ENCODE measurements at places on chromosomes 3 and 15.

DNA sequence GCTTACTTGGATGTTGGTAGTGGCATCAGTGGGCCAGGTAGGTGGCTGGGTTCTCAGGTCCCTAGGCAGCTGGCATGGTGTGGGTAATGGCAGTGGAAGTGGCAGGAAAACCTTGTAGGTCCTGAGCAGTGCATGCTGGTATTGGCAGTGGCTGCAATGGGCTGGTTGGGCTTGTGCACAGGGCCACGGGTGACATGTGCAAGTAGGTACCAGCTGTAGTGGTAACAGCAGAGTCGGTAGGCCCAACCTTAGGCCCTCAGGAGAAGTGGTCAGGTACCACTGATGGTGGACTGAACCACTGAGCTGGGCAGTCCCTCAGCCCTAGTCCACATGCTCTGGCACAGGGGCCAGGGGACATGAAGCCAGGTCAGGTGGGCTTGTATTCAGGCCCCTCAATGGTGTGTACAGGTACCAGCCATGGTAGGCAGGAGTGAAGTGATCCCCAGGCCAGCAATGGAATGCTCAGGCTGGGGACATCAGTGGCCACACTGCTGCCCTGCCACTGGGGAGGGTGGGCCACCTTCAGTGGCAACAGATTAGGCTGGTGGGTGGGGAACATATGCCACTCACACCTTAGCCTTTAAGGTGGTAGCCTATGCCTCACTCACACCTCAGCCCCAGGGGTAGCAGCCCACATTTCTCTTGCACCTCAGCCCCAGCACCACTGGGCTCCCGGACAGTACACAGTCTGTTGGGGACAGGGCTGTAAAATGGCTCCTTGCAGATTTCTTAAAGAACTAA, 118.1 kb downstream of the LRRK1 start:
- no peak for DNase-seq

GRCh38 chr3:107562969-107563529, 40.3 kb downstream of the BBX start:
- DNase-seq, result no peak

DNA sequence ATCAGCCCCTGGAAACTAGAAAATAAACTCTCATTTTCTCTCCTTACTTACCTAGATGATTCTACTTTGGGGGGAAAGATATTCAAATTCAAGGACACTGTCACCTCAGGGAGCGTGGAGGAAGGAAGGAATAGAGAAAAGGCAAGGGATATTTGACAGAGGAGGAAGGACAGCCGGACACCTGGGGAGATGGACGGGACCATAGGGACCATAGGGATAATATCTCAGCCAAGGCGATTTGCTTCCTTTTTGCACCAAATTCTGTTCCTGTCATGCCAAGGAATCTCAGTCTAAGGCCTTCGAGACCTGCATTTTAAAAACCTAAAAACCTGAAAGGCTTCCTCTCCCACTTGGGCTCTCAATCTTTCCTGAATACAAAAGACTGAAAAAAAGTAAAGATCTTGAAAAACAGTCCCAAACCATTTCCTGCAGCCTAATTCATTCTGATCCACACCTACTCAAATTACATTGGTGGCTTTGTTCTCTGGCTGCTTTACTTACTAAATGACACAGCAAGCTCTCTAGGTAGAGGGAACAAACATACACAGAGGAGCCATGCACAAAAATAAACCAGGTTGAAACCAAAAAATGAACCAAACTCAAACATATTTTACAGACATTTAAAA, 73.9 kb upstream of the SLC24A5 start:
- DNase-seq, result no peak

DNA sequence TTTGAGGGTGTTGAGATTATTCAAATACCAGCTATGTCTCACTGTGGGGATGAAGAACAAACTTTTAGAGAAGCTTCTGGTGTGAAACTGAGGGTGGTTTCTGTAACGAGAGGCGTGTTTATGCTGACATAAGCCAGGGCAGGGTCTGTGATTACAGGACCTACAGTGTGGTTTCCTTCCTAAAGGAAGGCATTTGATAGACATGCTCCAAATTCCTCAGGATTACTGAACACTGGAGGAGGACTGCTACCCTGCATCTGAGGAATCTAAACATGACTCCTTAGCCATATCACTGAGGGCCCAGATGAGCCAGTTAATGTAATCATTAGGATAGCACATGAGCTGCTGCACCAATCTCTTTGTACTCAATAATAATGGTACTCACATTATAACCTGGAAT, 328.4 kb upstream of the UMPS start:
- DNase-seq, result no peak

DNA sequence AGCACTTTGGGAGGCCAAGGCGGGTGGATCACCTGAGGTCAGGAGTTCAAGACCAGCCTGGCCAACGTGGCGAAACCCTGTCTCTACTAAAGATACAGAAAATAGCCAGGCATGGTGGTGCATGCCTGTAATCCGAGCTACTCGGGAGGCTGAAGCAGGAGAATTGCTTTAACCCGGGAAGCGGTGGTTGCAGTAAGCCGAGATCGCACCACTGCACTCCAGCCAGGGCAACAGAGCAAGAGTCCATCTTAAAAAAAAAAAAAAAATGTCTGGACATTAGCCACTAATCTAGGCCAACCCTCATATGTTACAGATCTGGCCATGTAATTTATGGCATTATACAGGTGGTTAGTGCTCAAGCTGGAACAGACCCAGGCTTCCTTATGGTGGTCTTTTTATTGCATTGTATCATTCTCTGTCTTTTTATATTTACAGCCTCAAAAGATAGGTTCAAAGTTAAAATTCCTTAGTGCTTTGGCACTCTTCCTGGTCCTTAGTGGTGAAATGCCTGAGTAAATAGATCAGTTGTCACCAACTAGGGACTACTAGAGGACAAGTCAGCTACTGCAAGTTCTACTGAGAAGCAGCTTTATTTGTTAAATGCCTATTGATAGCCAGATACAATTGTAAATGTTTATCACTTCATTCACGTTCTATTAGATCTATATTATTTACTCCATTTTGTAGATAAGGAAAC, 16.0 kb downstream of the STARD9 start:
- peak; percentile 67 for DNase-seq

GRCh38 chr3:47413751-47414150, 32.9 kb downstream of the PTPN23 start:
- DNase-seq, result no peak

GRCh38 chr15:69626095-69627066, 173.8 kb downstream of the RPLP1 start:
- DNase-seq, result no peak

DNA sequence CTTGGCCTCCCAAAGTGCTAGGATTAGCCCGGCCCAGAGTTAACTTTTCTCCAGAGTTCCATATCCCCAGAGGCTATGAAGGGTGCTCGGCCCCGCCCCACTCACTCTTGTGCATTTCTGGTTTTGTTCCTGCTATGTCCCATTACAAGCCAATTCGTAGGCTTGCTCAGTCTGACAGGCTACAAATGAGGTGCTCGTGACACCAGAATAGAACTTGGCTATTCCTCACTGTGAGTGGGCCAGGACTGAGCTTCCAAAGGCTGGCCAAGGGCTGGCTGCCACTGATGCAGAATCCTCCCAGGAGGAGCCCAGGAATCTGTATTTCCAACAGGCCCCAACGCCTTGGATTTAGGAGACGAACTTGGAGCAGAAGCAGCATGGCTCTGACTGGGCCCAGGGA, 282.7 kb upstream of the C2CD4B start:
- DNase-seq, result no peak

- DNase-seq, result no peak
Observed at GRCh38 chr3:122934251-122934650, 93.3 kb downstream of the SEMA5B start.

DNA sequence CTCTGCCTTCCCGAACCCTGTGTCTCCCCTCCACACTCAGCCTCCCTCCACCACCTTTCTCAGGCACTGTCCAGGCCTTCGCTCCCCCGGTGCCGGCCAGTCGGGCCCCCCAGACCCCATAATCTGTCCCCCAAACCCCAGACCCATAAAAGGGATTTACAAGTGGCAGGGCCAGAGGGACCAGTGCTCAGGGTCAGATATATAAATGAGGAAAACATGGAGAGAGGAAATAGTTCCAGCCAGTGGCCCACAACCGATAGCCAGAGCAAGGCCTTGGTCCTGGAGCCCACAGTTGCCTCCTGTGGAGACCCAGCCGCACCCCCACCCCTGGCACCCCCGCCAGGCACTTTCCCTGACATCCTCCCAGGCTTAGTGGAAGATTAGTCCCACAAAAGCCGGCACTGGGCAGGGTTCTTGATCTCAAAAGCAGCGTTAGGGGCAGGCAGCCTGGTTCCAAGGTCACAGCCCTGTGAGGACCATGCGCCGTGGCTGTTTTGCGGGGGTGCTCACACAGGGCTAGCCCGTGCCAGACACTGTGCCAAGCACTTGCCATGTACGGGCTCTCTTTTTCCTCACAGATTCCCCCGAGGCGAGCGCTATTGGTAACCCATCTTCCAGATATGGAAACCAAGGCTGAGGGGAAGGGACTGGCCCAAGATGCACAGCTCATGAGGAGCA, 1.1 kb upstream of the PLXND1 start:
- DNase-seq, result no peak

DNA sequence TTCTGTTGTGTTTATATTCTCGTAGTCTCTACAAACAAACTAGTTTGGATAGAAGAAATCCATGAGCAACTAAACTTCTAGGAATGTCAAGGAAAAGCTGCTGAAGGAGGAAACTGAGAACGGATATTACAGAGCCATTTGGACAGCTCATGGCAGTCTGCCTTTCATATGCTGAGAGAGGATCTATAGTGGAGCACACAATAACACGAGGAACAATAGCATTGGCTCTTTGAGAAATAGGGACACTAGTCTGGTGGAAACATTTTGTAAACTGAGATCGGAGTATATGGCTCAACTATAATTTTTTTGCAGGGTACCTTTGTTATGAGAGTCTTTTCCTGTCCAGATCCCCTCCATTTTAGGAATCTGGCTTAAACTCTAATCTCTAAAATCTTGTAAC, 200.5 kb downstream of the CLSTN2 start:
- DNase-seq, result no peak

GRCh38 chr3:95626107-95626506, 1188.3 kb upstream of the EPHA6 start:
- no peak for DNase-seq

- peak; percentile 46 for DNase-seq
Observed at GRCh38 chr15:89356634-89357298, 22.1 kb upstream of the POLG start.

DNA sequence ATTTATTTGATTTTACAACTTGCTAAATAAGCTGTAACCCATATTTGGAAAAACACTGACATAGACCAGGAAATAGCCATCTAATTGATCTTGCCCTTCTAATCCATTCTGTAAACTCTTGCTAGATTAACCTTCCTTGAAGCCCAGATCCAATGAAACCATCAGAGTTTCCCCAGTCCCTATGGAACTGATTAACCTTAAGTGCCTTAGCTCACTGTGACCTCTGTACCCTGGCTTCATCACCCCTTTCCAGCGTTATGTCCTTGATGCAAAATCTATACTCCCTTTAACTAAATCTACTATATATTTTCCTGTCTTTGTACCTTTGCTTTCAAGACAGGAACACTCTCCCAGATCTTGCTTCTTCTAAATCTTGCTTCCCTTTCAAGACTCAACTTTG, 42.9 kb upstream of the CADPS start:
- no peak for DNase-seq

GRCh38 chr3:103406320-103406850, 971.6 kb downstream of the ZPLD1 start:
- DNase-seq, result no peak

- DNase-seq, result no peak
Observed at GRCh38 chr3:173111321-173111720, 29.7 kb downstream of the SPATA16 start.

Data from RKO (cell line).